Bone marrow (tissue), 2 donors: ENCODE measurements at places on chromosomes 6 and 20.

- no peak for DNase-seq
These were observed 7.4 kb downstream of the TBC1D20 start for GRCh38 chr20:454951-455350.

DNA sequence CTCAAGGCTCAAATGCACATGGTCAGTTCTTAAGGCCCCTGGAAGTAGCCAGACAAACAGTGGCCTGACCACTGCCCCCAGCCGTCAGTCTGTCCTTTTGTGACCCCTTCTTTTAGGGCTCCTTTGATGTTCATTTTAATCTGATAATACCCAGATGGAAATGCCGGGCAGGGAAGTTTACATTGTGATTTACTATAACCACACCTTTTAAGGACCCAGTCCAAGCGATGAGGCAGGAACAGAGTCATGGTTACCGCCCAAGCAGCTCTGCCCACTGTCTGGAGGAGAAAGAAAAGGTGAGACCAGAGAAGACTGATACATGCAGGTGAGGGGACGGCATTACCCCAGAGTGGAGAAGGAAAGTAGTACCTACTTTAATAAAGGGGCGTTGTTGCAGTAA, 110.6 kb downstream of the PLEKHG1 start:
- no peak for DNase-seq

DNA sequence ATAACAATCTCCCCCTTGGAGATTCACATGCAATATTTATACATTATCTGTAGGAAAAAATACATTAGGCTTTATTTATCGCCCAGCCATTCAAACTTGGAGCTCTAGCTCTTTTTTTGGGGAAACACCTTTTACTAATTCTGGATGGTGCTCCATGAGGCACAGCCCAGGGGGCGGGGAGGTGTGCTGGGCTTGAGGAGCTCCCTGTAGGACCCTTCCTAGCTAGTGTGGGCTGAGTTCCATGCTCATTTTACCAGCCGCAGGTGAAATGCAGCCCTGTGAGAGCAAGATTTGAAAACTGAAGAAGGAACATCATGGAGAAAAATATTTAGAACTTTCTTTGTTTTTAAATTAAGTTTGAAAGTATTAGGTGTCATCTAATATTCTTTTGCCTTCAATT, 99.6 kb upstream of the POPDC3 start:
- DNase-seq = no peak

- peak; percentile 44 for DNase-seq
These were observed at the start of gene THBD for GRCh38 chr20:23049201-23050075. Gene THBD (minus strand): TSS chr20:23049672. CDS start chr20:23049504, 168 bp downstream.

- DNase-seq = no peak
These were observed 896.8 kb downstream of the C6orf118 start for GRCh38 chr6:164412566-164412965.

GRCh38 chr6:113439866-113440265, 417.3 kb upstream of the MARCKS start:
- no peak for DNase-seq

DNA sequence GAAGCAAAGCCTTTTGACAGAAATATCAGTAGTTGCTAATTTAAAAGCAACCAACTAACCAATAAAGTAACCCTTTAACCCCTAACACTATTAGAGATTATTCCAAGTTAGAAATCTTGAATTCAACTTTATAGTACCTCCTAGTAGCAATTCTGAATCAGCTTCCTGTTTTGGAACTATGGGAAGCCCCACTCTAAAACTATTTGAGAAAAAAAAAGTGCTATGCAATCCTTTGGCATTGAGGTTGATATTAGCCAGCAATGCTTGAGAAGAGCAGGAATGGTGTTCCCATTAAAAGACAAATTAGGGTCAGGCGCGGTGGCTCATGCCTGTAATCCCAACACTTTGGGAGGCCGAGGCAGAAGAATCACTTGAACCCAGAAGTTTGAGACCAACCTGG, 306.2 kb upstream of the ZFP64 start:
- no peak for DNase-seq

GRCh38 chr6:45556828-45557227, 179.1 kb upstream of the SUPT3H start:
- DNase-seq = no peak

GRCh38 chr20:49878977-49879376, 36.4 kb downstream of the SPATA2 start:
- DNase-seq = no peak

DNA sequence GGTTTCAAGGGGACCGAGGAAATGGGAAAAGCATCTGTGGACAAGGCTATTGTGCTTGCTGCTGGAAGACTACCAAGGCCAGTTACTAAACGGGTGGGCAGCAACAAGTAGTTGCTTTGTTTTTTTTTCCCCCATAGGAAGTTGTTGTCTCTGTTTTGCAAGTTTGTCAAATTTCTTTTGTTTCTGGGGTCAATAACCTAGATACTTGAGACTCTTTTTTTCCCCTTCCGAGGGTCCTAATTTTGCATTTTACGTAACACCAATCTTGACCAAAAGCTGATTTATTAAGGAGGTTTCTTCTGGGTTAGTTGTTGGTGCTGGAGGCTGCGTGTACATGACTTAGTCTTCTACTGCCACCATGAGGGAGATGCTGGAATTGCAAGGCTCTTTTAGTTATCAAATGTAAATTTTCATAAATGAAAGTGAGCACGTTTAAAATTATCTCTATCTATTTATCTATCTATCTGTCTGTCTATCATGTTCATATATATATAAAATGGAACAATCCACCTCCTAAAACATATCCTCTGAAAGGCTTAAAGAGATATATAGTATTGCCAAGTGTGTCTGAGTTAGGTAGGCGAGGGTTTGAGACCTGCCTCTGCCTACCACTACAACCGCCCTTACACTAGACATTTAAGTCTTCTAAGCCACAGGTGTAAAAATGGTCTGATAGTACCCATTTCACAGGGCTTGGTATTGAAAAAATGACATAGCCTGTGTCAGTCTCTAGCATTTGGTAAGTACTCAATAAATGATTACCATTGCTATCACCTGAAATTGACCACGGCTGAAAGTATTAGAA, 60.2 kb downstream of the GCLC start:
- no peak for DNase-seq

DNA sequence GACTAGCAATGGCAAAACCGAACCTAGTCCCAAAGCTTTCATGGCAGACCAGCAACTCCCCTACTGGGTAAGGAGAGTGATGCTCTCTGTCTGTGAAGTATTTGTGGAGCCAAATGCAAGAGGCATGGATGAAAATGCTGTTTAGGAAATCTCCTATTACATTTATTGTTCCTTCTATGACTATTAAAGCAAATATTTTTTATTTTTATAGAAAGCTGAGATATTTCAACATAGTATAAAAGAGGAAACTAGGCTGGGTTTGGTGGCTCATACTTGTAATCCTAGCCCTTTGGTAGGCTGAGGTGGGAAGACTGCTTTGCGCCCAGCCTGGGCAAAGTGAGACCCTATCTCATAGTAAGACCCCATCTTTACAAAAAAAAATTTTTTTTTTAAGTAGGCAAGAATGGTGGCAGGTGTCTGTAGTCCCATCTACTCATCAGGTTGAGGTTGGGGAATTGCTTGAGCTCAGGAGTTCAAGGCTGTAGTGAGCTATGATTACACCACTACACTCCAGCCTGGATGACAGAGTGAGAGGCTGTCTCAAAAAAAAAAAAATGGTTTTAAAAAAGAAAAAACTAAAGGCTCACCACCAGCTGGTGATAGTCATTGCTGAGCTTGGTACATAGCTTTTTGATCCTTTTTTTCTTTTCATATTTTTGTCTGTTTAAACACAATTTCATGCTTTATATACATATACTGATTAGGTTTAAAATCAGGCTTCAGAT, 11.3 kb downstream of the KDM1B start:
- no peak for DNase-seq

DNA sequence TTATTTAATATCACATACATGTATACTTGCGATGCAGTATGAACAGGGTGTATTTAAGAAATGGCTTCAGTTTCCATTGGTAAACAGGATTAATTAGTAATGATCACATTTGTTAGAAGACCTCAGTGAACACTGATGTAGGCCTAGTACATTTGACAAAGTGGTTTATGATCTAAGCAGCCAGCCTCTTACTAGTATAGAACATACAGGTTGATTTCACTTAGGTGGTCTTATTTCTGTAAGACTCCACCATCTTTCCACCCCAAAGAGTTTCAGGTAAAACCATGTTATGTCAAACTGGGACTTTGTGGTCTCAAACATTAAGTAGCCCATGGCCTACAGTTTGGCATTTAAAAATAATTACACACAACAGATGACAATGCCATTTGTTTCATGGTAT, 20.2 kb upstream of the MRPS10 start:
- no peak for DNase-seq
